Heart right ventricle (tissue), 16 donors: ENCODE measurements at places on chromosomes 7 and 10. TPM values are rescaled to one million over a fixed set of nuclear protein-coding genes. Genes with fewer than 3 reads are reported as not detected.

DNA sequence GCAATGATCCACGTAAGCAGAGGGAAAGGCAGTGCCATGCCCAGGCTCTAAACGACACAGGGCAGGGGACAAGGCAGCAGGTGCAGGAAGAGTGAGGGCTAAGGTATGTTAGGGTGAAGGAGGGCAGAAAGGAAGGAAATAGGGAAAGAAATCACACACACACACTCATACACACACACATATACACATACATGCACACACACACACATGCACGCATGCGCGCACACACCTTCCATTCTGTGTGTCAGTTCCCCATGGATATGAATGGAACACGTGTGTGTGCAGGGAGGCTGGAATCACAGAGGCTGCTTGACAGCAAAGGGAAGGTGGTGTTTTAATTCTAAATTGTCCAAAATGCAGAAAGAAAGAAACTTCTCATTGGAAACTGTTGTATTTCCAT lies 6.2 kb upstream of the PHYH start:
- no peak overlapping the region for H3K27ac ChIP-seq
- peaks cover 6% of the 10 kb centered on the region for H3K36me3 ChIP-seq
- H3K27me3 ChIP-seq: no peaks in the 10 kb centered on the region
- peaks cover 14% of the 10 kb centered on the region for H3K4me1 ChIP-seq
- no peak overlapping the region for H3K4me3 ChIP-seq

- no peak for DNase-seq
- H3K27me3 ChIP-seq: no peaks in the 10 kb centered on the region
- no peak overlapping the region for H3K4me3 ChIP-seq
- H3K4me1 ChIP-seq: no peaks in the 10 kb centered on the region
- no peak overlapping the region for H3K27ac ChIP-seq
- H3K36me3 ChIP-seq: no peaks in the 10 kb centered on the region
These were observed 625.4 kb upstream of the FOXK1 start for GRCh38 chr7:4056552-4057288.

GRCh38 chr10:74937266-74937856 lies 111.0 kb downstream of the KAT6B start:
- no peak overlapping the region for H3K4me3 ChIP-seq
- peaks cover 4% of the 10 kb centered on the region for H3K4me1 ChIP-seq
- H3K36me3 ChIP-seq: no peaks in the 10 kb centered on the region
- no peaks in the 10 kb centered on the region for H3K27me3 ChIP-seq

GRCh38 chr10:4280461-4281189 lies 495.6 kb upstream of the KLF6 start:
- H3K27ac ChIP-seq: no peak overlapping the region
- H3K36me3 ChIP-seq: no peaks in the 10 kb centered on the region
- H3K4me1 ChIP-seq: peaks cover 46% of the 10 kb centered on the region
- no peak overlapping the region for H3K4me3 ChIP-seq

DNA sequence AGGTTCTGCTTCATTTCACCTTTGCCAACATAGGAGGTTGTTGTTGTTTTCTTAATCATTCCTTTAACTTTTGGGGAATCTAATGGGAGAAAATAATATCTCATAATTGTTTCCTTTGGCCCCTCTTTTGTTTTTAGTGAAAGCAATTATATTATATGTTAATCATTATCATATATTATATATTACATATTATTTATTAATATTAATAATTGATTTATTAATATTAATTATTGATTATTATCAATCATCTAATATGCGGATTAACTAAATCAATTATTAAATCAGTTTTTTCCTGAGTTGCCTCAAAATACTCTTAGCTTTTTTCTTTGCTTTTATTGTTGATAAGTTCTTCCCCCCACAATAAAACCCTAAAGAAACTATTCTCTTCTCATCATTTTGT lies 443.8 kb downstream of the GATA3 start:
- H3K27me3 ChIP-seq: no peaks in the 10 kb centered on the region

DNA sequence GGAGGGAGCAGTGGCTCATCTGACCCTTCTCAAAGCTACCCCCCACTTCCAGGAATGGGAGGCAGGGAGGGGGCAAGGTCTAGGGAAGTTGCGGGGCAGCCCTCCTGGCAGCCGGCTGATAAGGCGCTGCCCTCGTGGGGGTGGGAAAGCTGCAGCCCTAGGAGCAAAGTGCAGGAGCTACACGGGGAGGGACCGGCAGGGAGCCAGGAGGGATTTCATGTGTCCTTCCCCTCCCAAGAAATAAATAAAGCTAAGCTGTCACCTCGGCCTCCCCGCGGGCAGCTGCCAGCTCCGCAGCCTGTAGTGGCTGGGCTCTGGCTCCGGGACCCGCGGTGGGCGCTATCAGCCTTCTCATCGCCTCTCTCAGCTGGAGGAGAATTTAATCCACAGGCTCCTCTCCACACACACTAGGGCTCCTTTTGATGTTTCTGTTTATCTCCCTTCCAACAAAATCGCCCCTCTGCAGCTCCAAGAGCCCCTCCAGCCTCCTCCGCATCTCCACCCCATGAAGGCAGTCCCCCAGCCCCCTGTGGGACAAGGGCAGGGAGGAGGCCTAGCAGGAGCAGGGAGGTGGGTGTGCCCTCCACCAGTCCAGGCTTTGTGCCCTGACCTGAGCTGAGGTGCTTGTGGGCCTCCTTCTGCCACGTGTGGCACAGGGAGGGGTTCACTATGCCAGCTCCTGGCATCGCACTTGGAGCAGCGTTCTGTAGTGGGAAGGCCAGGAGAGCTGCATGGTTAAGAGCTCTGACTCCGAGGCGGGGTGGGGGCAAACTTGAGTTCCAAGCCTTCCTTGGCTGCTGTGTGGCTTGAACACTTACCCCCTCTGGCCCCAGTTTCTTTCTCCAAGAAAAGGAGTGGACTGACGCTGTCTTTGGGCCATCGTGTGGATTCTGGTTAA lies 80.5 kb downstream of the C10orf105 start:
- no peaks in the 10 kb centered on the region for H3K27me3 ChIP-seq
- no peaks in the 10 kb centered on the region for H3K36me3 ChIP-seq
- H3K4me1 ChIP-seq: peaks cover 43% of the 10 kb centered on the region
- no peak overlapping the region for H3K27ac ChIP-seq

DNA sequence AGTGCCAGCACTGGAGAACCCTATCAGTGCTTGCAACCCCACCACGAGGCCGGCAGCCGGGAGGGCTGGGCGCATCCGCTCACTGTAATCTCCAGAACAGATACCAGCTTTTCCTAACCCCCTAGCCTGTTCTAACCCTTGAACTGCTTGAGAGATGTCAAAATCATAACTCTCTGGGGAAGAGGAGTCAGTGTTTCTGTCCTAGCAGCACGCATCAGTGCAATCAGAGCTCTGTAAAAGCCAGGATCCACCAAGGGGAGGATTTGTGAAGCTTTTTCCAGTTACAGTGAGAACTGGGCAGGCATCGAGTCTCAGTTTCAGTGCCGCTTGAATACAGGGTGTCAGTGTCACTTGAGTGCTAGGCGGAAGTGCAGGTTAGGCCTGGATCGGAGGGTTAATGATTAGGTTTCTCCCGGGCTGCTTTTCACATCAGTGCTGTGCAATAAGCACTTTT lies 104.5 kb upstream of the INSYN2A start:
- no peak overlapping the region for H3K27ac ChIP-seq
- H3K27me3 ChIP-seq: no peaks in the 10 kb centered on the region
- H3K4me1 ChIP-seq: peaks cover 10% of the 10 kb centered on the region
- no peaks in the 10 kb centered on the region for H3K36me3 ChIP-seq
- H3K4me3 ChIP-seq: no peak overlapping the region

- H3K27ac ChIP-seq: peak overlapping the region; percentile 29
- H3K4me3 ChIP-seq: no peak overlapping the region
- peaks cover 43% of the 10 kb centered on the region for H3K4me1 ChIP-seq
- peak; percentile 90 for DNase-seq
- H3K36me3 ChIP-seq: peaks cover 97% of the 10 kb centered on the region
These were observed 141.3 kb downstream of the NRP1 start for GRCh38 chr10:33193057-33193700.

- H3K36me3 ChIP-seq: no peaks in the 10 kb centered on the region
- no peak for DNase-seq
- no peaks in the 10 kb centered on the region for H3K27me3 ChIP-seq
These were observed 111.0 kb downstream of the LRRTM3 start for GRCh38 chr10:67036808-67037207.

DNA sequence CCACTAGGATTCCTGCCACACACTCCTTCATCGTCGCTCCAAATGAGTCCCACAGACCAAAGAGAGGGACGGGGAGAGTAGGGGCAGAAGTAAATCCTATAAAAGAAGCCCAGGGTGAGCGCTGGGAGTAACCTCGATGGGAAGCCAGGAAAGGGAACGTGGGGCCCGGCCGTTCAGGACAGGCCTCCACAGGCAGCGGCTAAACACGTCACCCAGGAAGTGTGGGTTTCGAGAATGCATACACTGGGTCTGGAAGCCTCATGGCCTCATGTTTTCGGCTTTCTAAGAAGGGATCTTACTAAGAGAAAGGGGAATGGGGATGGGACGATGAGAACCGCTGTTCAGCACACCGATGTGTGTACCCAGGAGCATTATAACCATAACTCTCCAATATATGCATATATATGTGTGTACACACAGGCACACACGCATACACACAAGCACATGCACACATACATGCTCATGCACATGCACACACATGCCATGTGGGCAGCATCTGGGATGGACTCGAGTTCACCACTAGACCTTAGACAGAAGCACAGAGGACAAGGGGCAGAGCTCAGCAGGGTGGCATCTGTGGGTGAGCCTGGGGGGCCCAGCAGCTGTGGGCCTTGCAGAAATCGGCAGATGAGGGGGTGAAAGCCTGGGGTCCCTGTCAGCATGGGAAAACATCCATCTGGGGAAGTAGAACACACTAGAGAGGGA lies 14.8 kb upstream of the CNPY1 start:
- H3K27ac ChIP-seq: no peak overlapping the region
- no peaks in the 10 kb centered on the region for H3K36me3 ChIP-seq
- H3K4me1 ChIP-seq: no peaks in the 10 kb centered on the region
- no peaks in the 10 kb centered on the region for H3K27me3 ChIP-seq

- H3K27me3 ChIP-seq: no peaks in the 10 kb centered on the region
- DNase-seq: no peak
- no peak overlapping the region for H3K4me3 ChIP-seq
These were observed 235.4 kb downstream of the RPS24 start for GRCh38 chr10:78269060-78269459.

GRCh38 chr10:15169555-15170401 lies 1.3 kb upstream of the NMT2 start:
- no peaks in the 10 kb centered on the region for H3K36me3 ChIP-seq
- peak; percentile 12 for DNase-seq
- peak overlapping the region; percentile 62 for H3K27ac ChIP-seq
- H3K27me3 ChIP-seq: no peaks in the 10 kb centered on the region
- H3K4me1 ChIP-seq: peaks cover 18% of the 10 kb centered on the region

GRCh38 chr10:109866995-109867635 lies 56.2 kb downstream of the XPNPEP1 start:
- no peak for DNase-seq
- H3K36me3 ChIP-seq: peaks cover 57% of the 10 kb centered on the region
- H3K4me1 ChIP-seq: peaks cover 11% of the 10 kb centered on the region
- peak overlapping the region; percentile 2 for H3K27ac ChIP-seq

- no peak for DNase-seq
- peaks cover 6% of the 10 kb centered on the region for H3K4me1 ChIP-seq
- no peaks in the 10 kb centered on the region for H3K27me3 ChIP-seq
- H3K36me3 ChIP-seq: no peaks in the 10 kb centered on the region
- no peak overlapping the region for H3K4me3 ChIP-seq
- no peak overlapping the region for H3K27ac ChIP-seq
These were observed 92.4 kb downstream of the MYL10 start for GRCh38 chr7:101536668-101537067.

GRCh38 chr10:89853781-89854191 lies 152.4 kb downstream of the KIF20B start:
- no peaks in the 10 kb centered on the region for H3K36me3 ChIP-seq
- no peak overlapping the region for H3K4me3 ChIP-seq
- H3K4me1 ChIP-seq: no peaks in the 10 kb centered on the region
- no peak for DNase-seq

DNA sequence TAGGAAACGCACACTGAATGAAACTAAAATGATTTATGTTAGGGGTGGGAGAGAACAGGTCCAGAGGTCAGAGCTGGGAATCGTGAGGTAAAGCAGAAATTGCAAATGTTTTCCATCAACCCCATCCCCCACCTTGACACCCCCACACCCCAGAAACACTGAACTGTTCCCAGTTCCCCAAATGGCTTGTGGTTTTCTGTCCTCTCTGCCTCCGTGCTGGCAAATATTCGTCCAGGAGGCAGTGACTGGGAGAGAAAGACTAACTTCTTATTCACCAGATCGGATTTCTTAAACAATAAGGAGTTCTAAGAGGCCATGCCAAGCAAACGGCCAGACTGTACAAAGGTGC lies 730 bp upstream of the RASSF4 start:
- peak overlapping the region; percentile 75 for H3K4me3 ChIP-seq
- peak overlapping the region; percentile 95 for H3K27ac ChIP-seq
- H3K4me1 ChIP-seq: peaks cover 81% of the 10 kb centered on the region
- H3K36me3 ChIP-seq: no peaks in the 10 kb centered on the region
- H3K27me3 ChIP-seq: no peaks in the 10 kb centered on the region

- peaks cover 2% of the 10 kb centered on the region for H3K4me1 ChIP-seq
- peaks cover 100% of the 10 kb centered on the region for H3K36me3 ChIP-seq
- H3K27ac ChIP-seq: no peak overlapping the region
- DNase-seq: no peak
- H3K4me3 ChIP-seq: no peak overlapping the region
These were observed 7.5 kb downstream of the SAMD9L start for GRCh38 chr7:93140582-93141191.

DNA sequence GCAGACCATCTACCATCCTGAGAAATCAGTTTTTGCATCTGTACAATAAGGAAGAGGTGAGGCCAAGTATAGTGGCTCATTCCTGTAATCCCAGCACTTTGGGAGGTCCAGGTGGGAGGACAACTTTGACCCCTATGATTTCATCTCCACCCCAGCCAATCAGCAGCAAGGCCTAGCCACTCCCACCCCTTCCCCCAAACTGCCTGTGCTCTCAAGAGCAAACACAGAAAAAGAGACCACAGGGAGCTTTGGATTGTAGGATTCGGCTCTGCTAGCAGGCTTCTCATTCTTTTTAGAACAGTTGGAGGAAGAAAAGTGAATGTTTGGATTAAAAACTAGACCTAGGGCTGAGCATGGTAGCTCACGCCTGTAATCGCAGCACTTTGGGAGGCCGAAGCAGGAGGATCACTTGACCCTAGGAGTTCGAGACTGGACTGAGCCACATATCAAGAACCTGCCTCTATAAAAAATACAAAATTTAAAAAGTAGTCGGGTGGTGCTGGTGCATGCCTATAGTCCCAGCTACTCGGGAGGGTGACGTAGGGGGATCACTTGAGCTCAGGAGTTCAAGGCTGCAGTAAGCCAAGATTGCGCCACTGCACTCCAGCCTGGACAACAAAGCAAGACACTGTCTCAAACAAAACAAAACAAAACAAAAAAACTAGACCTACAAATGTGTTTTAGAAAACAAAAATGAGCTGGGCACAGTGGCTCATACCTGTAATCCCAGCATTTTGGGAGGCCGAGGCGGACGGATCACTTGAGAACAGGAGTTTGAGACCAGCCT lies 25.1 kb upstream of the PROSER2 start:
- H3K4me1 ChIP-seq: no peaks in the 10 kb centered on the region
- no peak overlapping the region for H3K4me3 ChIP-seq
- no peaks in the 10 kb centered on the region for H3K36me3 ChIP-seq
- H3K27me3 ChIP-seq: no peaks in the 10 kb centered on the region
- no peak overlapping the region for H3K27ac ChIP-seq

RGS10 gene
- 3.1 TPM for total RNA-seq

MACC1 gene
- 0.13 TPM for total RNA-seq

AQP1 gene
- total RNA-seq: 191 TPM

ANXA8 gene
- 0.37 TPM for total RNA-seq

WNT16 gene
- total RNA-seq: not detected

TMEM196 gene
- not detected for total RNA-seq

AMPH gene
- 1.3 TPM for total RNA-seq

ADRB1 gene
- total RNA-seq: 36.0 TPM
